ENCODE measurements at places on chromosomes 5 and 9.

GRCh38 chr9:137437691-137438590, 3.2 kb downstream of the ENTPD8 start:
- no peak for DNase-seq

DNA sequence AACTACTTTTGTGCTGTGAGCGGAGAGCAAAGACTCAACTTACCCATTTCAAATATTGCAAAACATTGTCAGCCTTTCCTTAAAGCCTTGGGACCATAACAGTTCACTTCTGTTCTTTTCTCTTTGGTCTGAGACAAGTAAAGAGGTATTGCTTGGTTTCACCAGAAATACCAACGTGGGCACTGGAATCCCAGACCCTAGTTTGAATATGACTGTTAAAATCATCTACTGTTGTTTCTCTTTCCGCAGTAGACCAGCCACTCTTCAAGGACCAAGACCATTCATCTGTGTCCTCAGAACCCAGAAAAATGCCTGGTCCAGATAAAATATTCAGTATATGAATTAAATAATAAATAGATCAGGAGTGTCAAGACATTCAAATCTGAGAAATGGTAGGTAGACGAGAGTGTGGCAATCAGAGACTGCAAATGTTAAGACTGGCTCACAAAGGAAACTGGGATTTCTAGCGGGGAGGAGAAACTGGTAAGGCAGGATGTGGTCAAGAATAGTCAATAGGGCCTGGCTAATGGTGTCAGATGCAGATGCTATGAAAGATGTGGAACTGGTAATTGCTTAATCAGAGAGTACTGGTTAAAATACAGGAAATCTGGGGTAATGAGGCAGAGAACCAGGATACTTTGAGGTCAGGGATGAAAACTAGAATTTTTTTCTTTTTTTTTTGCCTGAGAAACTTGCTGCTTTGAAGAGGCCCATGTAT, 82.1 kb upstream of the IL33 start:
- no peak for DNase-seq

DNA sequence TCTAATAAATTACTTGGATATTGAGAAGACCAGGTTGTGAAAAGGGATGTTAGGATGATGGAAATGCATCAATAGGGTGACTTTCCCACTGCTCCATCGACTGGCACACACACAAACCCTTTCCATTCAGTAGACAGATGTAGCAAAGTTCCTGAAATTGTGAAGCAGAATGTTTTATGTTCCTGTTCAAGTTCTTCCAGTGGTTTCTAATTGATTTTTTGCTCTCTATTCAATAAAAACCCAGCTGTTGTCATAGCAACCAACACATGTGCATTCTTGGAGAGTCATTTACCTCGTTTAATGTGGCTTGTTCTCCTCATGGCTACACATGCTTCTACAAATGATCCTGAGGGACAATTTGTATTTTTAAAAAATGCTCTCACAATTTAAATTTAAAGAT, 244.6 kb downstream of the RAB3C start:
- DNase-seq, result no peak

GRCh38 chr5:39100851-39101396, 26.7 kb upstream of the RICTOR start:
- DNase-seq, result no peak

- DNase-seq, result no peak
These were observed 63.5 kb downstream of the PTPDC1 start for GRCh38 chr9:94147776-94148175.

Measured in stimulated activated CD4-positive, alpha-beta T cell treated with anti-CD3 and anti-CD28 coated beads, Interleukin-12 subunit alpha, Interleukin-12 subunit beta, amount 100 ng/mL, for 48 hours (primary cell).